ENCODE measurements at places on chromosomes 4 and X.

GRCh38 chrX:28273736-28274135, 292.5 kb upstream of the DCAF8L1 start:
- DNase-seq = no peak

- DNase-seq = no peak
Measured at GRCh38 chrX:49226946-49227345, 6.2 kb downstream of the CACNA1F start.

- DNase-seq = no peak
Measured at GRCh38 chr4:52873861-52874343, 11.8 kb downstream of the RASL11B start.

DNA sequence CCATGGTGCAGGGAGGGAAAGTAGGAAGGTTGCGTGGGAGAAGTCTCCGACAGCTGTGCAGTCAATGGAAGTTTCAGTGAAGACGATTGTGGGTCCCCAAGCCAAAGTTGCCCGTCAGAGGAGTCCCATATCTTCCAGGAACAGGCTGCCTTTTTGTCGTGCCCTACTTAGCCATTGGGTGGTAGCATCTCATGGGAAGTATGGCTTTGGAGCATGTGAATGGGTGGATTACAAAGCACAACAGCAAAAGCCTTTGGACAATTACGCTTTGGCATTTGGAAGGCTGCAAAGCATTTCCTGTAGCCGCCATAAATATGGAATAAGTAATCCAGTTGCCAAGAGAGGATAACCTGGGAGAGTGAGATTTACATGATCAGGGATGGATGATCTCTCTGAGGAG, 300.7 kb upstream of the BOD1L1 start:
- no peak for DNase-seq

DNA sequence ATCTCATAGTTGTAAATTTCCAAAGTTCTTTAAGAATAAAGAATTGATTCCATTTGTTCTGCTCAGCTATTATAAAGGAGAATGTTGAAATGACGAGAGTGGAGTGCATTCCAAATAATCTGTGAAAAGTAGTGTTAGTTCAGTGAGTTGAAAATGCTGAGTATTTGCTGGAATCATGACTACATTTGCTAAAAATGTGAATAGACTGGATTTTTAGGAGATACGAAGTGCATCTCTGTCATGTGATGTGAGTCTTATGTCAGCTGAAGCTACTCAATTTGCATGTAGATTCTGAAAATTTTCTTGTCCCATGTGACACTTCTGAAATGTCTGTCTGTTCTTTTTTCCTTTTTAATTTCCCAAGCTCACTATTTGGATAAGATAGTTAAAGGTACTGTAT, 206.0 kb downstream of the DCTD start:
- DNase-seq = no peak

DNA sequence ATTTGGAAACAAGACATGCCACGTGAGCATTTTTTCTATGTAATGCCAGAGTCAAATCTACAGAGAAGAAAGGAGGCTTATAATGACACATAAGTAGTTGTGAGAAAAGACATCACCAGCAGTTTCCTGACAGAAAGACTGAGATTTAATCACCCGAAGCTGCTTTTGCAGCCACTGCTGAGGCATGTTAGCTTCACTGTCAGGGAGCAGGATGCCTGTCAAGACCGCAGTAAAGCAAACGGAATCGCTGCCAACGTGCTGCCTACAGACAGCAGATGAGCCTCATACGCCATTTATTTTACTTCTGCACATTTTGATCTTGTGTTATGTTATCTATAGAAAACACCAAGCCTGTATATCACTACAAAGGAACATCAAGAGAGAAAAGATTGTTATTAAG, 68.7 kb upstream of the NDST3 start:
- DNase-seq = no peak

DNA sequence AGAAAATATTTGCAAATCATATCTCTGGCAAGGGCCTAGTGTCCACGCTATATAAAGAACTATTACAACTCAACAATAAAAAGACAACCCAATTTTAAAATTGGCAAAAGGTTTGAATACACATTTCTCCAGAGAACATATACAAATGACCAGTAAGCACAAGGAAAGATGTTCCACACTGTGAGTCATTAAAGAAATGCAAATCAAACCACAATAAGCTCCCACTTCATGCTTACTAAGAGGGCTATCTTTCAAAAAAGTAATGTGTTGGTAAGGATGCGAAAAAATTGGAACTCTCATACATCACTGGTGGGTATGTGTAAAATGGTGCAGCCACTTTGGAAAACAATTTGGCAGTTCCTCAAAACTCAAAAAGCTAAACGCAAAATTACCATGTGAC, 884.0 kb upstream of the INTU start:
- no peak for DNase-seq

DNA sequence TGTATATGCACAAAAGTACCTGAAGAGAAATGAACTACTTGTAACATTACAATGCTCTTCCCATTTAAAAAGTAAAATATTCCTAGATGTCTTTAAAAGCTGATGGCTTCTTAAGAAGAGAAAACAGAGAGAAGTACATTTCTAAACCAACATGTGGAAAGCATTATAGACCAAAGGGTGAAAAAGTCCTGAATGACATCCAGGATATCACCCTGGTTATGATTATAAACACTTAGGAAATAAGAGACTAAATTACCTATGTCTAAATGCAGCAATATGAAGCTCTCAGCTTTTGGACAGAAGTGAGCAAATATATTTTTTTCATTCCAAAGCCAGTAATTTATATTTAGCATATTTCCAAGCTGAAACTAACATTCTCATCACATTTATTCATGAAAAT, 21.7 kb upstream of the EGFL6 start:
- DNase-seq = no peak

DNA sequence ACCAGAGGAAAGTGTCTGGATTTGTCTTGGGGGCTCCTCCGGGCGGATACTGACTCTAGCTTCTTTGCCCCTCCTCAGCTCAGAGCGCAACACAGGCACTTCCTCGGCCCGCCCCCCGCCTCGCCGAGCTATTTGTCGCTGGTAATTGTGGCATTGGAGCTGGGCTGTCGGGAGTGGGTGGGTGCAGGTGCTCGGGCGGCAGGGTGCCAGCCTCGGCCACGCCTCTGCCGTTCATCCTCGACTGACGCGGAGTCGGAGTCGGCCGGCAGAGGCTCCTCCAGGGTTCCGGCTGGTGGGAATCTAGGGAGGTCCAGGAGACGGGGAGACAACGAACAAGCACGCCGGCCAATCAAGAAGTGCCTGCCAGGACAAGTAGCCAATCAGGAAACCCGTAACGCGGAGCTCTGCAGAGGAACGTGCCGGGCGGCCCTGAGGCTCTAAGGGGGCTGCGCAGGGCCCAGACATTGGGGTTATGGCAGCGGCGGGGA, 3.9 kb upstream of the SYN1 start:
- no peak for DNase-seq

- DNase-seq = no peak
Measured at GRCh38 chr4:142475663-142476062, 370.4 kb downstream of the INPP4B start.

- no peak for DNase-seq
Measured at GRCh38 chrX:40501164-40501855, 79.5 kb upstream of the ATP6AP2 start.

DNA sequence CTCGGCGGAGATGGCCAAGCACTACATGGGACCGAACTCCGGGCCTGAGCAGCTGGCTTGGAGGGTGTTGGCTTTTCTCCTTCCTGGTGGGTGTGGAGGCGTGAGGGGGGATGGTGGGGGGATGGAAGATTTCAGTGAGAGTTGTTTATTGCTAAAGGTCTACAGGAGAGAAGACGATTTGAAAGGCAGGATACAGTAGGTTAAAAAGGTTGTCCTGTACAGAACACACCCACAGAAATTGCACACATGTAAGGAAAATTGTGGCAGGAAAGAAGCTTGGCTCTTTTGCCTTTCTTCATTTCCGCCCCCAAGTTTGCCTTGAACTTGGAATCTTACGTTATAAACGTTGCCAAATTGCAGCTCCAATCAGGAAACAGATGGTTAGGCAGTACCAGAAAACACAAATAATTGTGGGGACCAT, 74.1 kb upstream of the STOX2 start:
- no peak for DNase-seq

DNA sequence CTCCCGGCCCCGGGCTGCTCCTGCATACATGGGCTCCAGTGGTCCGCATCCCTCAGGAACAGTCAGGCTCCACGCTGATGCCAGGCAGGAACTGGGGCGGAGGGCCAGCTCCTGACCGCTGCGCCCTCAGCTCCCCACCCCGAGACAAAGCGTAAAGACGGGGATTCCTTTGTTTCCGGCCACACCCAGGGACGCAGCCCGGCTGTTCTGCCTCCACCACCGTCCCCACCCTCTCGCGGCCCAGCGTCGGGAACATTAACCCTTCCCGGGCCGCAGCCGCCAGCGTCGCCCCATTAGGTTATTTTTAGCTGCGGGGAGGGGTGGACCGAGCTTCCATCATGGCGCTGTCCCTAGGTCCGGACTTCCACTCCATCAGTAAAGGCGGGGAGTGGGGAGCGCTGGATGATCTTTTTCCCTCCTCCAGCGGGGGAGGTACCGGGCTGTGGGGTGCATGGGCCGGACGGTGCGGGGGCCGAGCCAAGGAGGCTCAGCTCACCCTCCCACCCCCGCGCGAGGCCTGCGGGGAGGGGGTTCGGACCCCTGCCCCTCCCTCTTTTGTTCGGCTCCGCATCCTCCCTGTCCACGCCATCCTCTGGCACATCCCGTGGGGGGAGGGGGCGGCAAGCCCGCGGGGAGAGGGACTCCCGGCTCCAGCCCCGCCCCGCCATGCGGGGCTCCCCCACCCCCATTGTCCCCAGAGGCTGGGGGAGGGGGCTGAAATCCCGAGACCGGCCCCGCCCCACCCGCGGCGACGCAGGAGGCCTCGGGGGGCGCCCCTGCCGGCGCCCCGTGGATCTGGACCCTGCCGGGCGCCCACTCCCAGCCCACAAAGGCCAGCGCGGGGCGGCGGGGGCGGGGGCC, 5.3 kb downstream of the CRMP1 start:
- DNase-seq = no peak

GRCh38 chr4:129189630-129190029, 93.7 kb downstream of the C4orf33 start:
- DNase-seq = no peak

Data from cortex of kidney (tissue), 1 donor.